ENCODE measurements at places on chromosomes 12 and 14. TPM values are rescaled to one million over a fixed set of nuclear protein-coding genes. Genes with fewer than 3 reads are reported as not detected.

TAS2R19 gene
- total RNA-seq: not detected

IFT81 gene
- 19.1 TPM for total RNA-seq

HOXC13 gene
- total RNA-seq: 18.5 TPM

ACSS3 gene
- total RNA-seq: not detected

BEST3 gene
- total RNA-seq: 1.8 TPM

TESPA1 gene
- not detected for total RNA-seq

SDR9C7 gene
- total RNA-seq: not detected

PLEKHD1 gene
- 0.03 TPM for total RNA-seq

SRRM4 gene
- total RNA-seq: not detected

KLHDC1 gene
- 0.24 TPM for total RNA-seq

SOX5 gene
- not detected for total RNA-seq

CAPZA3 gene
- total RNA-seq: not detected

INHBC gene
- total RNA-seq: not detected

GOLGA5 gene
- total RNA-seq: 29.8 TPM

DDX54 gene
- 74.9 TPM for total RNA-seq

PPP4R4 gene
- 0.21 TPM for total RNA-seq

ORMDL2 gene
- total RNA-seq: 103 TPM

MIP gene
- 0.24 TPM for total RNA-seq

MARK3 gene
- 59.7 TPM for total RNA-seq

KRT75 gene
- total RNA-seq: 0.07 TPM

CLEC14A gene
- not detected for total RNA-seq

AQP2 gene
- total RNA-seq: not detected

DPPA3 gene
- not detected for total RNA-seq

PTHLH gene
- total RNA-seq: 15.4 TPM

PLA2G1B gene
- total RNA-seq: not detected

NFE2 gene
- not detected for total RNA-seq

MCRS1 gene
- 61.8 TPM for total RNA-seq

HOXC4 gene
- total RNA-seq: 3.4 TPM

PRH2 gene
- total RNA-seq: not detected

ATF7 gene
- 17.3 TPM for total RNA-seq

SLCO1B3 gene
- 11.2 TPM for total RNA-seq

HOXC9 gene
- total RNA-seq: 12.4 TPM

TAMALIN gene
- 0.38 TPM for total RNA-seq

TRIM9 gene
- total RNA-seq: 13.7 TPM

SYT10 gene
- not detected for total RNA-seq

ADCY4 gene
- total RNA-seq: not detected

CLEC2A gene
- not detected for total RNA-seq

ACSM4 gene
- not detected for total RNA-seq

OTOGL gene
- total RNA-seq: not detected

TSFM gene
- total RNA-seq: 75.6 TPM

CCDC198 gene
- 2.3 TPM for total RNA-seq

NDRG2 gene
- total RNA-seq: 2.2 TPM

KRT74 gene
- total RNA-seq: not detected

PGF gene
- total RNA-seq: 4.2 TPM

TRHDE gene
- 0.02 TPM for total RNA-seq

SCN8A gene
- total RNA-seq: 1.3 TPM

BCL7A gene
- total RNA-seq: 12.4 TPM

SIRT4 gene
- 0.71 TPM for total RNA-seq

Data from A549 treated with Mapracorat at 1 μM for 4 hours (cell line).